ENCODE measurements at places on chromosomes 16 and 17.

GRCh38 chr16:31071861-31072260, 2.2 kb downstream of the ZNF668 start:
- DNase-seq = no peak

DNA sequence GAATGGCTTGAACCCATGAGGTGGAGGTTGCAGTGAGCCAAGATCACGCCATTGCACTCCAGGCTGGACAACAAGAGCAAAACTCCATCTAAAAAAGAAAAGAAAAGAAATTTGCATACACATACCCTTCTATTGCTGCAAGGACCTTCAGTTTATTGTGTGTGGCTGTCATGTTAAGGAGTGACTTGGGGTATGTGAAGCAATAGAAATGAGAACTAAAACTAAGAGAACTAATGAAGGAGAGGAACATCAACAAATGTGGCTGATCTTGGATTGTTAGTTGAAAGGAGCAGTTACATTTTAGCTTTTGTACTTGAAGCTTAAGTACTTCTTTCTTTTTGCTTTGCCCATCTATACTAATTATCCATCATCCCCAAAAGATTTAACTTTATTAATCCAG, 12.7 kb upstream of the NSRP1 start:
- no peak for DNase-seq

- DNase-seq = no peak
These were observed 34.9 kb downstream of the GTF3C1 start for GRCh38 chr16:27514806-27515205.

DNA sequence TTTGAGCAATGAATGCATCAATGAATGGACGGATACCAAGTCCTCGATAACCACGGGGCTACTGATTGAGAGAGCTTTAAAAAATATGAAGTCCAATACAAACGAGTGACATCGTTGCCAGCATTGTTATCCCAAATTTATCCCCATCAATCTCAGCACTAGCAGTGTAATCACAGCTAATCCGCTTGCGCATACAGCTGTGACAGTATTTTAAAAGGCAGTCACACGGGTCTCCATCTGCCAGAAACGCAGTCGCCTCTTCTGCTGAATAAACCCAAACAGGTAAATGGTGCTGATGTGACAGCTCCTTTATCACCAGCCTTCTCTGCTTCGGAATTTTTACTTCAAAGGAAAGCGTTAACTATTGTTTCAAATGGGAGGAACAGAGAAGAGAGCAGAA, 311.1 kb downstream of the XYLT1 start:
- no peak for DNase-seq

DNA sequence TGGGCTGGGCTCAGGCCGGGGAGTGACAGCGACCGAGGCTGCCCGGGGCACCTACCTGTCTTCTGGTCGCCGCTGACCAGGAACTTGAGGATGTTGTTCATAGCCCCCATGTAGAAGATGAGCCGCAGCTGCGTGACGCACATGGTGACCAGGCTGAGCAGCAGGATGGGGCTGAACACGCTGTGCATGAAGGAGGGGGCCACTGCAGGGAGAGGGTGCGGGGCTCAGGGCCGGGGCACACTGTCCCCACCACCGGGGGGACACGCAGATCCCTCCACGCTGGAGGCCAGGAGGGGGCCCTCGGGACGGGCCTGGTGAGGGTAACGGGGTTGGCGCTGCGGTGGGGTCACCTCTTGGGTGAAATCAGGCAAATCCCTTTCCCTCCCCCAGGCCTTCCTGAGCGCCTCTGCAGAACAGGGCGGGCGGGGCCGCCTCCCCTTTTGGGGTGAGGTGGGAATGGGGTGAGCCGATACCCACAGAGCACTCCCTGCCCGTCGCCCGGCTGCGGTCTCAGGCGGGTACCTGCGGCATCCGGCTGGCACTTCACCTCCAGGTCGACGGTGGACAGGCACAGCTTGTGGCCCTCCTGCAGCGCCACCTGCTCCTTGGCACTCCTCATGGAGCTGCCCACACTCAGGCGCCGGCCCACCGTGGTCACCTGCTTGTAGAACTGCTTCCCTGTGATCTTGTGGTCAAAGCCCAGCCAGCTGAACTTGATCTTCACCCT, 28.3 kb upstream of the PITPNA start:
- no peak for DNase-seq

GRCh38 chr17:1299552-1300370, 20.3 kb downstream of the TRARG1 start:
- no peak for DNase-seq

DNA sequence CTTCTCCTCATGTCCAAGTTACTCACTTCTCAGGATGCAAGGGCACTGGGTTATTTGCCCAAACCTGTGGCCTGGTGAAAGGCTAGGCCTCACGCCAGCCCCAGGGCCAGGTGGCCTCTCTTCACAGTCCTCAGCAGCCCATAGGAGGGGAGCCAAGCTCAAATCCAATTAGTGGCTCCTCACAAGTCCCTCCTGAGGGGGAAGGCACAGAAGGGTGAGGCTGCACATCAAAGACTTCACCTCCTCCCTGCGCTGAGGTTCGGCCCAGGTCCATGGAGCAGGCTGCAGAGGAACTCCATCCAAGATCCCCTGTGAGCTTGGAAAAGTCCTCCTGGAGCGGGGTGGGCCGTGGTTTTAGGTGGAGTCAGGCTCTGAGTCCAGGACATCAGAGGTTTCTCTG, 320.0 kb downstream of the FOXL1 start:
- DNase-seq = no peak
